ENCODE measurements at places on chromosomes 3 and 15.
A peak's percentile ranks its signal among the peaks of the same experiment; 100 is the strongest.

- no peak overlapping the region for H3K27ac ChIP-seq
- H3K27me3 ChIP-seq: no peaks in the 10 kb centered on the region
- H3K4me1 ChIP-seq: no peaks in the 10 kb centered on the region
- H3K36me3 ChIP-seq: no peaks in the 10 kb centered on the region
Measured at GRCh38 chr3:54836871-54837270, 91.0 kb downstream of the LRTM1 start.

GRCh38 chr3:31305340-31305739 is 227.4 kb upstream of the STT3B start:
- H3K36me3 ChIP-seq: no peaks in the 10 kb centered on the region
- H3K27ac ChIP-seq: no peak overlapping the region
- no peak overlapping the region for H3K4me3 ChIP-seq
- DNase-seq: no peak

- DNase-seq: no peak
- H3K4me1 ChIP-seq: no peaks in the 10 kb centered on the region
- H3K27me3 ChIP-seq: no peaks in the 10 kb centered on the region
- H3K27ac ChIP-seq: no peak overlapping the region
Measured at GRCh38 chr3:48784426-48785120, 63.1 kb downstream of the PRKAR2A start.

- H3K36me3 ChIP-seq: no peaks in the 10 kb centered on the region
- no peak overlapping the region for H3K27ac ChIP-seq
- no peak overlapping the region for H3K4me3 ChIP-seq
- H3K27me3 ChIP-seq: no peaks in the 10 kb centered on the region
Measured at GRCh38 chr3:125238759-125239158, 26.2 kb upstream of the SLC12A8 start.

- no peak for DNase-seq
- H3K4me3 ChIP-seq: no peak overlapping the region
- H3K27me3 ChIP-seq: no peaks in the 10 kb centered on the region
- no peaks in the 10 kb centered on the region for H3K4me1 ChIP-seq
Measured at GRCh38 chr3:99388780-99389179, 249.6 kb upstream of the COL8A1 start.

DNA sequence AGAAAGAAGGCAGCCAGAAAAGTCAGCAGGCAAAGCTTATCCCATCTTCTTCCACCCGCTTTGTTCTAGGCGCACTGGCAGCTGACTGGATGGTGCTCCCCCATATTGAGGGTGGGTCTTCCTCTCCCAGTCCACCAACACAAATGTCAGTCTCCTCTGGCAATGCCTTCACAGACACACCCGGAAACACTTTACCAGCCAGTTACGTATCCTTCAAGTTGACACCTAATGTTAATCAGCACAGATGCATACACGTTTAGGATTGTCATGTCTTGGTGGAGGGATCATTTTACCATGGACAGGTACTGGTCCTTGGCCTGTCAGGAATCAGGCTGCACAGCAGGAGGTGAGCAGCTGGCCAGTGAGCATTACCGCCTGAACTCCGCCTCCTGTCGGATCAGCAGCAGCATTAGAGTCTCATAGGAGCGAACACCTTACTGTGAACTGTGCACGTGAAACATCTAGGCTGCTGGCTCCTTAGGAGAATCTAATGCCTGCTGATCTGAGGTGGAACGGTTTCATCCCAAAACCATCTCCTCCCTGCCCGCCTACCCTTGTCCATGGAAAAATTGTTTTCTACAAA is 59.1 kb upstream of the PYDC2 start:
- no peak overlapping the region for H3K27ac ChIP-seq
- no peak overlapping the region for H3K4me3 ChIP-seq
- H3K27me3 ChIP-seq: no peaks in the 10 kb centered on the region
- DNase-seq: no peak

DNA sequence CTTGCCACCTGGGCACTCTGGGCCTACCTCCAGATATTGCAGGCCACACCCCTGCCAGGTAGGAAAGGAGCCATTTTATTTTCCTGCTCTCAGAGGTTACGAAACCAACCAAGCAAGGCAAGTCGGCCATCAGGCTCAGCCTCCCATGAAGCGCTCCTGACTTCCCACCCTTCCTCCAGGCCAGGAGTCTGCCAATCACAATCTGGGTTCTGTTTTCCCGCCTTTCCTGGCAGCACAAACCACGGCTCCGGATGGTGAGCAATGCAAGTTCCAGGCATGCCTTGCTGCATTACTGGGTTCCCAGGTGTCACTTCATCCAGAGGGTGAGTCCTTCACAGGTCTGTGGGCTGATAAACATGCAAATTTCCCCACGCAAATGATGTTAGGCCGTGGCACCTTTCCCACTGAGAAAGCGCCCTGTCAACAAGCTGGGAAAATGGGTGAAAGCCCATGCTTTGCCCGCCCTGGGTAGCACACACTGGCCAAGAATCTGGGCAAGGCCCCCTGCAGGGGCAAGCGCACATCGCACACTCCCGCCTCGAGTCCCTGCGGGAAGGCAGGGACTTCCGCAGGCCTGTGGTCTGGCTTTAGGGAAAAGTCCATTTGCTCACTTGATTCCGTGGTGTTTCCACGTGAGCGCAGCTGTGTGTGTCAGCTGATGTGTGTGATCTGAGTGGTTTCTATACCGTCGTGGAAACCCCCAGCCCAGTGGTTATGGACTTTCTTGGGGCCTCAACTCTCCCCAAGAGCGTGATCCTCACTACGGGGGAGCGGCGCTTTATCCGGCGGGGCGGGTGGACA is 61.6 kb upstream of the RYK start:
- H3K27ac ChIP-seq: no peak overlapping the region
- H3K36me3 ChIP-seq: no peaks in the 10 kb centered on the region
- H3K4me3 ChIP-seq: no peak overlapping the region
- peaks cover 8% of the 10 kb centered on the region for H3K27me3 ChIP-seq

- peak; percentile 65 for DNase-seq
- no peak overlapping the region for H3K4me3 ChIP-seq
- no peaks in the 10 kb centered on the region for H3K27me3 ChIP-seq
- H3K36me3 ChIP-seq: no peaks in the 10 kb centered on the region
- H3K27ac ChIP-seq: peak overlapping the region; percentile 77
- peaks cover 12% of the 10 kb centered on the region for H3K4me1 ChIP-seq
Measured at GRCh38 chr15:41772720-41773331, 1.5 kb upstream of the MAPKBP1 start.

DNA sequence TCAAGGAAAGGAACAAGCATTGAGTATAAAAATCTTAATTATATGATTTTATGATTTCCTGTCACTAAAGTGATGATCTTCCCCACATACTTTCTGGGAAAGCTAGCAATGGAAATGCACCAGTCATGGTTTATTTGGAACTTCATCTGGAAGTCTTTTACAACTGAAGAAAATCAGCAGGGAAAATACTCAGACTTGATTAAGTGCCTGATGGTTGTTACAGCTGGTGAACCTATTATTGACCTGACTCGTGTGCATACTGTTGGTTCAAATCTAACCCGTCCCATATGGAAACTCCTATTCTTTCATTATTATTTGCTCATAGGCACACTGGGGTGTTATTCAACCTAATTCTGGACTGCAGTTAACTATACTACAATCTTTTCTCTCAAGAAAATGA is 701.8 kb upstream of the CCDC54 start:
- no peak for DNase-seq
- no peak overlapping the region for H3K27ac ChIP-seq
- H3K4me1 ChIP-seq: no peaks in the 10 kb centered on the region
- H3K36me3 ChIP-seq: no peaks in the 10 kb centered on the region
- no peaks in the 10 kb centered on the region for H3K27me3 ChIP-seq

GRCh38 chr3:89692601-89693000 is 585.2 kb downstream of the EPHA3 start:
- H3K36me3 ChIP-seq: no peaks in the 10 kb centered on the region
- no peak for DNase-seq
- no peaks in the 10 kb centered on the region for H3K27me3 ChIP-seq
- no peaks in the 10 kb centered on the region for H3K4me1 ChIP-seq
- H3K4me3 ChIP-seq: no peak overlapping the region
- no peak overlapping the region for H3K27ac ChIP-seq
